ENCODE measurements at places on chromosomes 1 and 21. TPM values are rescaled to one million over a fixed set of nuclear protein-coding genes. Genes with fewer than 3 reads are reported as not detected.
A peak's percentile ranks its signal among the peaks of the same experiment; 100 is the strongest.

DNA sequence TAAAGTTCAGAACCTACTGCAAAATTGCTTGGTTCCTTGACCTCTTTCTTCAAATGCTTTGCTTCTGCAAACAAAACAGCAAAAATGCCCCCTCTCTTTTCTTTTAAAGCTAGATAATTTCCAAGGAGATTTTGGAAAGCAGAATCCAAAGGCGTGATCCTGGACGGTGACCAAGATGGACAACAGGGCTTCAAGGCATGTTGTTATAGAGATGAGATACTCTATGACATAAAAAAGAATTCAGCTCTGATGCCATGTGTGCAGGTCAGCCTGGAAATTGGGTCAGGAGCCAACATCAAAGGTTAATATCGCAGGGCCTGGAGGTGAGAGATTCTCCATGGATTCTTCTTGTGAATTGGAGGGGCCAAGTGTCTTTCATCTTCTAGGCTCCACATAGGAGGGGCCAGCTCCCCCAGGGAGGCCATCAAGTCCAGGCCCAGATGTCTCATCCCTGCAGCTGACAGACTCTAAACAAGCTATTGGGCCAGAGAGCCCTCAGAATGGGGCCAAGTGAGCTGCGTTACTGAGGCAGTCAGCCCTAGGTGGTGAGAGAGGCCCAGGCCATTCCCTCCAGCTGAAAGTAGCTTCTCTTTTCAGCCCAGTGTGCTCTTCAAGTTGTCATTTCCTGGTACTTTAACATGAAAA lies 45.5 kb downstream of the NMNAT2 start:
- no peaks in the 10 kb centered on the region for H3K36me3 ChIP-seq
- DNase-seq = no peak
- H3K27ac ChIP-seq = no peak overlapping the region
- peaks cover 22% of the 10 kb centered on the region for H3K4me1 ChIP-seq
- no peak overlapping the region for H3K4me3 ChIP-seq
- no peaks in the 10 kb centered on the region for H3K27me3 ChIP-seq

GRCh38 chr1:67755619-67756018 lies 70.6 kb downstream of the GADD45A start:
- H3K4me3 ChIP-seq = no peak overlapping the region
- DNase-seq = no peak
- peaks cover 2% of the 10 kb centered on the region for H3K4me1 ChIP-seq
- no peaks in the 10 kb centered on the region for H3K36me3 ChIP-seq
- peak overlapping the region; percentile 88 for H3K27ac ChIP-seq
- no peaks in the 10 kb centered on the region for H3K27me3 ChIP-seq

LCE1B gene
- not detected for total RNA-seq

GRCh38 chr1:21673277-21673780 lies 4.2 kb upstream of the RAP1GAP start:
- H3K27me3 ChIP-seq = peaks cover 25% of the 10 kb centered on the region
- no peak overlapping the region for H3K27ac ChIP-seq
- no peak for DNase-seq
- no peaks in the 10 kb centered on the region for H3K36me3 ChIP-seq
- no peak overlapping the region for H3K4me3 ChIP-seq

GUCA2A gene
- total RNA-seq = not detected

GRCh38 chr21:42049578-42050430 lies 21.3 kb upstream of the UMODL1 start:
- H3K36me3 ChIP-seq = no peaks in the 10 kb centered on the region
- no peaks in the 10 kb centered on the region for H3K4me1 ChIP-seq
- DNase-seq = no peak
- H3K27ac ChIP-seq = no peak overlapping the region
- H3K27me3 ChIP-seq = no peaks in the 10 kb centered on the region

NBPF20 gene
- total RNA-seq = 4.7 TPM

DNA sequence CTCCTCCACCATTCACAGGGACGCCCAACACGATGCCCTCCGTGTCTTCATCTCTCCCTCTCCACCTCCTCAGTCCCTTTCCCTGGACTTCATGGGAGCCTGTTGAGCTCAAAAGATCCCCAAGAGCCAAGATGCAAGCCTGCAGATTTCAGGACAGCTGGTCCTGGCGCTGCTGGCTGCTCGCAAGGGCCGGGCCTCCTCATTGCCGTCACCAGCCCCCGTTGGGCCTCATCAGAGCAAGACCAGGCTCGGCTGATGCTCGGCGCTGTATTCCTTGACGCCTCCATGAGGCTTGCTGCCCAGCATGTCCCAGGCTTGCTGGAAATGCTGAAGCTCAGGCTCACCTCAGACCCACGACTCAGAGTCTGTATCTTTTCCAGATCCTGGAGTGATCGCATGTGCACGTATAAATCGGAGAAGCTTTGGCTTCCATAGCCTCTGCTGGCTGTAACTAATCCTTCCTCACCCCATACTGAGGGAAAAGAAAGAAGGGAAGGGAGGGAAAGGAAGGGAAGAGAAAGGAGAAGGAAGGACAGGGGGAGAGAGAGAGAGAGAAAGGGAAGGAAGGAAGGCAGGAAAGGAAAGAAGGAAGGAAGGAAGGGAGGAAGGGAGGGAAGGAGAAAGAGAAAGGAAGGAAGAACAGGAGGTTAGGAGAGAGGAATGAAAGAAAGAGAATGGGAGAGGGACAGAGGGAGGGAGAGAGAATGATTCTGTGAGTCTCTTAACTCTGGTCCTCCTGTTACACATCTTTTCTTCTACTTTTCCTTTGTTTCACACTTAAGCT lies 94.6 kb downstream of the KCNJ15 start:
- no peak overlapping the region for H3K4me3 ChIP-seq
- DNase-seq = no peak
- peak overlapping the region; percentile 72 for H3K27ac ChIP-seq
- peaks cover 21% of the 10 kb centered on the region for H3K4me1 ChIP-seq
- H3K27me3 ChIP-seq = peaks cover 15% of the 10 kb centered on the region
- no peaks in the 10 kb centered on the region for H3K36me3 ChIP-seq

SIPA1L2 gene
- 34.5 TPM for total RNA-seq

GRCh38 chr1:232211149-232211548 lies 418.8 kb downstream of the SIPA1L2 start:
- no peak overlapping the region for H3K27ac ChIP-seq
- H3K4me3 ChIP-seq = no peak overlapping the region
- peaks cover 4% of the 10 kb centered on the region for H3K4me1 ChIP-seq
- no peaks in the 10 kb centered on the region for H3K27me3 ChIP-seq
- DNase-seq = no peak
- no peaks in the 10 kb centered on the region for H3K36me3 ChIP-seq
